ENCODE measurements at places on chromosomes 12 and 14. TPM values are rescaled to one million over a fixed set of nuclear protein-coding genes. Genes with fewer than 3 reads are reported as not detected.

DNA sequence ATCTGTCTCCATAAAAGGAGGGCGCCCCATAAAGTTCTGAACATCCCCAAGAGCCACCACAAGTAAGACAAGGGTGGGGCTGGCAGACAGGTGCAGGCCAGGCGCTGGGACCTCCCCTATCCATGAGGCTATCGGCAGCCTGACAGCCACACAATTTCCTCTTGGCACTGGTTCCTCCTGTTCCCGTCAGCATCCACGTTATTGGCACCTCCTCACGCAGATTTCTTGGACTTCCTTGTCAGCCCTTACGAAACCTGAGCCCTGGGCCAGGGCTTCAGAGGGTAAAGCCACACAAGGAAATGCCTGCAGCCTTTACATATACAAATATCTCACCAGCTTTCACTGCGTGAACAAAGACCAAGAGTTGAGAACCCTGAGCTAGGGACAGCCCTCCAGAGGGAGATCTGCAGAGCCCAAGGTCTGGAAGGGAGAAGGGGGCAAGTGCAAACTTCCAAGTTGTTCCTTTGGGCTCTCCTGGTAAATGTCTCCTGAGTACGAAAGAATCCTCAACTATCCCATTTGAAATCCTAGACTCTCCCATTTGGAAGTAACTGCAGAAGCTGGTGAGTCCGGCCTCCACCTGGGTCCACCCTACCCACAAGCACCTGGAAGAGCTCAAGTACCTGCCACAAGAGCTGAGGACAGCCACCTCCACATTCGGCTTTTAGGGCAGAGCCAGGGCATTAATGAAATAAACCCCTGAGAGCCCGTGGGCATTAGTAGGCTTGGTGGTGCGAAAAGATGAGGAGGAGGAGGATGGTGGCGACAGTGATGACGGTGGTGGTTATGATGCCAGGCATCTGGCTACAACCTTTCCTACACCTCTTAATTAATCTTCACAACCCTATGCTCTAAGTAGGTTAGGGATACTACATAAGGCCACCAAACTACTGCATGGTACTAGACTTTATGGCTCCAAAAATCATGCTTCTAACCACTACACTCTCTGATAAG lies 5.5 kb upstream of the TC2N start:
- DNase-seq, result peak; percentile 92
- H3K27me3 ChIP-seq, result no peaks in the 10 kb centered on the region
- no peaks in the 10 kb centered on the region for H3K36me3 ChIP-seq
- peaks cover 19% of the 10 kb centered on the region for H3K4me1 ChIP-seq
- no peak overlapping the region for H3K4me3 ChIP-seq

DNA sequence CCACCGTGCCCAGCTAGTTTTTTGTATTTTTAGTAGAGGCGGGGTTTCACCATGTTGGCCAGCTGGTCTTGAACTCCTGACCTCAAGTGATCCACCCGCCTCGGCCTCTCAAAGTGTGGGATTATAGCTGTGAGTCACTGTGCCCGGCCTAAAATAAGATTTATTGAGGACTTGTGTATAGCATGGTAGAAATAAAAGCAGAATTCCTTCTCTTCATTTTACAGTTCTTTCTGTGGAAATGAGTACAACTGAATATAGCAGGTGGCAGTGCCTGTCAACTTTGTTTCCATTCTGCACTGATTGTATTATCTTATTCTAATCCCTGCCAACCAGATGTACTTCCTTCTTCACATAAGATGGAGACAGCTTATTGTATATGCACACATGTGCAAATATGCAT lies 41.0 kb downstream of the DIP2B start:
- DNase-seq, result no peak
- no peak overlapping the region for H3K4me3 ChIP-seq
- H3K27me3 ChIP-seq, result no peaks in the 10 kb centered on the region
- H3K27ac ChIP-seq, result no peak overlapping the region

GRCh38 chr12:75779891-75780496 lies 251.6 kb downstream of the PHLDA1 start:
- H3K4me3 ChIP-seq, result no peak overlapping the region
- no peaks in the 10 kb centered on the region for H3K27me3 ChIP-seq
- no peaks in the 10 kb centered on the region for H3K36me3 ChIP-seq
- H3K4me1 ChIP-seq, result no peaks in the 10 kb centered on the region
- DNase-seq, result no peak

GRCh38 chr14:39212693-39213092 lies 21.0 kb upstream of the MIA2 start:
- H3K27ac ChIP-seq, result no peak overlapping the region
- H3K4me1 ChIP-seq, result no peaks in the 10 kb centered on the region
- DNase-seq, result no peak
- H3K36me3 ChIP-seq, result no peaks in the 10 kb centered on the region
- H3K27me3 ChIP-seq, result no peaks in the 10 kb centered on the region

DNA sequence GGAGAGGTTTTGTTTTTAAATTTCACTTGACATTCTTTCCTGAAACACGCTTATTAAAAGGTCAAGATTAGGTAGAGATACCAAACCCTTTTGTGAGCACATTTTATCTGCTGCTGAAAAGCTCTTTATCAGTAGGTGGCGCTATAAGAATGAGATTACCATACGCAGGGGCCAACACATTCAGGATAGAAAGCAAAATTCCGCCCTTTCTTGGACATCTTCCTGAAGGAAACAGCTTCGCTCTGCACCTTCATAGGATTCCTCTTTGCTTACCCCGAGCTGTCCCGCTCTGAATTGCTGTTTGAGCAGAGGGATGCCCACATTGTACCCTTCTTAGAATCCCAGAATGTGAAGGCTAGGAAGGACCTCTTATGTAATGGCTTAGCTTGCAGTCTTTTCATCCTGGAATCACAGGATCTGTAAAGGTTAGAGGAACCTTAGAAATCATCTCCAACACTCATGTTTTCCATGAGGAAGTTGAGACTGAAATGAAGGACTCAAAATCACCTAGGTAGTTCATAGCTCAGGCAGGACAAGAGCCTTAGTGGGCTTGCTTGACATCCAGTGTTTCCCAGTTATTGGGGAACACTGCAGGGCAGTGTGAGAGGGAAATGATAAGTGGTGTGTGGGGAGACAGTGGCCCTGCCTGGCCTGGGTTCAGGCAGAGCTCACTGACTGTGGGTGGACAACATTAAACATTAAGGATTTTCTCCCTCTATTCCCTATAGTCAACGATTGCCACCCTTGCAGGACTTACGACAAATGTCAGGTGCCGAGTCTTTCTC lies 38.7 kb upstream of the CRY1 start:
- no peaks in the 10 kb centered on the region for H3K4me1 ChIP-seq
- peak; percentile 18 for DNase-seq
- H3K27ac ChIP-seq, result no peak overlapping the region
- no peak overlapping the region for H3K4me3 ChIP-seq
- H3K27me3 ChIP-seq, result no peaks in the 10 kb centered on the region
- H3K36me3 ChIP-seq, result no peaks in the 10 kb centered on the region

DNA sequence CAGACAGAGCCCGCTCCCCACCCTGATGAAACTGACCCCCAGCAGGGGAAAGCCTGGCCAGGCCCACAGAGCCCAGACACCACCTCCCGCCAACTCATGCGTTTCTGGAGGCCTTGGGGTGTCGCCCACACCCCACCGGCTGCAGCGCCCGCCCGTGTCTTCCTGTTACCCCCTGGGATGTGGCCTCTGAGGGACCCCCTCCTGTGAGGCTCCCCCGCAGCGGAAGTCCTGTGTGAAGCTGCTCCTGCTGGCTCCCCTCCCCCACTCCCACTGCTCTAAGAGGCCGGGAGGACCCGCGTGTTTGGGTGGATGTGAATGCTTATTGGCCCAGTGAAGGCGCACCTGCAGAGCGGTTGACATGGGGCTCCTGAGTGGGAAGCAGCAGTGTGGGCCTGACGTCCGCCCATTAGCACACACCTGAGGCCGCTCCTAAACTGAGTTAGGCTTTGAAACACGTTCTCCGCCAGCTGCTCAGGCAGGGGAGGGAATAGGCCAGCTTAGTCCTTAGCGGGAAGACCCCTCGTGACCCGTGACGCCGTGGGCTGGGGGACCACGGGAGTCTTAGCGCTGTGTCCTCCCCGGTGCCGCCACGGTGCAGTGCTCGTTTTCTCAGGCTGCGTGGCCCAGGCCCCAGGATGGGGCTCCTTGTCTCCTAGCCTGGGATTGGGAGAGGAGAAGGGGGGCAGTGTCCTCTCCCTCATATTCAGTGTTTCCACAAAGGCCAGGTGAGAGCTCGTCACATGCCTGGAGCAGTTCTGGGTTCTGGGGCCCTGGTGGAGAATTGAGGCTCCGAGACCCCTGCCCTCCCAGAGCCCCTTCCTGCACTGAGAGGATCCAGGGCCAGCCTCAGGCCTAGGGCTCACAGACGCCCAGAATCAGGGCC lies 323.4 kb upstream of the SFSWAP start:
- no peaks in the 10 kb centered on the region for H3K4me1 ChIP-seq
- H3K36me3 ChIP-seq, result no peaks in the 10 kb centered on the region
- no peaks in the 10 kb centered on the region for H3K27me3 ChIP-seq
- no peak for DNase-seq
- H3K27ac ChIP-seq, result no peak overlapping the region

GRCh38 chr12:2884810-2885209 lies 5.9 kb upstream of the TULP3 start:
- H3K4me3 ChIP-seq, result no peak overlapping the region
- no peaks in the 10 kb centered on the region for H3K27me3 ChIP-seq
- DNase-seq, result no peak
- no peaks in the 10 kb centered on the region for H3K36me3 ChIP-seq
- H3K27ac ChIP-seq, result no peak overlapping the region
- no peaks in the 10 kb centered on the region for H3K4me1 ChIP-seq

DNA sequence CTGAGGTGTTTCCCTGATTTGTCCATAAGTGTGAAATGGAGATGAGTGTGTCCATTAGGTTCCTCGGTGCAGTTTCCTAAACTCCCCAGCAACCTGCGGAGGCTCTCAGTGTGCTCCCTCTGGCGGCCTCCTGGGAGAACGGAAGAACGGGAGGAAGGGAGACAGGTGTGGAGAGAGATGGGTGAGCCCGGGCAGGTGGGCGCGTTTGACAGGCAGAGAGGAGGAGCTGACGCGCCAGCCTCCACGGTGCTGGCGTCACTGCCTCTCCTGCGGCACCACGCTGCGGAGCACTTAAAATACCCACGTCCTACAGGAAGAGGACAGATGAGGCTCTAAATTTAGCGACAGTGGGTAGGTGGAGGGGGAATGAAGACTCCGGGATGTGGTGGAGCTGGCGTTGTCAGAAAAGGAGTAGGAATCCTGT lies 26.8 kb upstream of the PEX5 start:
- peak overlapping the region; percentile 54 for H3K4me3 ChIP-seq
- no peak for DNase-seq
- H3K36me3 ChIP-seq, result no peaks in the 10 kb centered on the region
- no peaks in the 10 kb centered on the region for H3K27me3 ChIP-seq
- no peak overlapping the region for H3K27ac ChIP-seq

DNA sequence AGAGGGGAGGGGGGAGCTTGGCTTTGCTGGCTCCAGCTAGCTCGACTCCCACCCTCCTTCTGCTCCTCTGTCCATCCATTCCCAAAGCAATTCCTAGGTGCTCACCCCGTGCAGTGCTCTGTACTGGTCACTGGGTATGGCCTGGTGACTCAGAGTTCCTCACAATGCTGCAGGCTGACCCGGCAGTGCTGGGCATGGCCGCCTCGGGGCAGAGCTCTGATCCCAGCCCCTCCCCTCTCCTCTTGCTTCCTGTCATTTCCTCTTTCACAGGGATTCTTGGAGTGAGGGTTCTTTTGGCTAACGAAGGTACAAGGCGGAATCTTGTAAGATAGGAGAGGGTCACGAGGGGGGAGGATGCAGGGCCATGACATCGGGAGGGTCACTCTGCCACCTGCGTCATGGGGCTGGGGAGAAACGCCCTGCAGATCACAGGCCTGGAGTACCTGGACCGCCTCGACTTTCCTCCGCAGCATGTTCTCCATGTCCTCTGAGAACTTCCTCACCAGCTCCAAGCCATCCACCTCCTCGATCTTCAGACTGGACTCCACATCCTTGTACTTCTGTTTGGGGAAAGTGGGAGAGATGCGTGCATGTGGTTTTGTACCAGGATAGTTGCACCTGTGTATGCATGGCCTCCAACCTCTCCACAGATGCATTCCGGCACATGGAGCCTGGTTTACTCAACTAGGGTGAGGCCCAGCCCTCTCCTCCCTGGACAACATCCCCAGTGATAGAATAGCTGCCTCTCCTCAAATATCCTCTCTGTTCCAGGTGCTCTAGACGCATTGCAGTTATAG lies 5.7 kb downstream of the CACNA2D4 start:
- no peak overlapping the region for H3K27ac ChIP-seq
- H3K4me3 ChIP-seq, result no peak overlapping the region
- peak; percentile 13 for DNase-seq
- H3K4me1 ChIP-seq, result no peaks in the 10 kb centered on the region

The BBOF1 gene
- total RNA-seq, result 10.6 TPM

GRCh38 chr14:93033983-93034670 lies 81.6 kb downstream of the ITPK1 start:
- H3K4me3 ChIP-seq, result no peak overlapping the region
- DNase-seq, result no peak
- no peaks in the 10 kb centered on the region for H3K36me3 ChIP-seq
- H3K4me1 ChIP-seq, result peaks cover 13% of the 10 kb centered on the region
- no peak overlapping the region for H3K27ac ChIP-seq
- no peaks in the 10 kb centered on the region for H3K27me3 ChIP-seq

GRCh38 chr12:99151744-99152143 lies 495.8 kb upstream of the GARIN6 start:
- H3K36me3 ChIP-seq, result no peaks in the 10 kb centered on the region
- H3K27me3 ChIP-seq, result no peaks in the 10 kb centered on the region
- H3K4me3 ChIP-seq, result no peak overlapping the region
- no peaks in the 10 kb centered on the region for H3K4me1 ChIP-seq
- no peak overlapping the region for H3K27ac ChIP-seq

DNA sequence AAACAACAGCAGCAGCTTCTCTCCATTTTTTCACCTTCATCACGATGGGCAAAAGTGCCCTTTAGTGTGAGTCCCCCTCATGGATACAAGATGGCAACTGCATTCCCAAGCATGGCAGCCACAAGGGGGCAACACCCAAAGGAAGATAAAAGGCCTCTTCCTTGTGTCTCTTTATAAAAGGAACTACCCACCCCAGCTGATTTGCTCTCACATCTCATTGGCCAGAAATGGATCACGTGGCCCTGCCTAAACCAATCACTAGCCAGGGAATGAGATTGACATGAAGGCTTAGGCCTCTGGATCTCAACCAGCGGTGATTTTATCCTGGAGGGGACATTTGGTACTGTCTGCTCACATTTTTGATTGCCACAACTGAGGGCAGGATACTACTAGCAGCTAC lies 21.9 kb upstream of the IFT81 start:
- H3K4me3 ChIP-seq, result no peak overlapping the region
- no peaks in the 10 kb centered on the region for H3K36me3 ChIP-seq
- no peak overlapping the region for H3K27ac ChIP-seq
- H3K27me3 ChIP-seq, result no peaks in the 10 kb centered on the region
- DNase-seq, result no peak

The MOAP1 gene
- 35.9 TPM for total RNA-seq

The MYO1H gene
- total RNA-seq, result under 0.01 TPM

GRCh38 chr14:94747739-94748138 lies 22.2 kb downstream of the GSC start:
- H3K27me3 ChIP-seq, result no peaks in the 10 kb centered on the region
- H3K4me3 ChIP-seq, result no peak overlapping the region
- H3K4me1 ChIP-seq, result no peaks in the 10 kb centered on the region
- no peak overlapping the region for H3K27ac ChIP-seq

The ANKS1B gene
- total RNA-seq, result 16.6 TPM

GRCh38 chr12:130932061-130932930 lies 21.4 kb upstream of the ADGRD1 start:
- no peak overlapping the region for H3K4me3 ChIP-seq
- DNase-seq, result no peak
- no peaks in the 10 kb centered on the region for H3K27me3 ChIP-seq
- H3K27ac ChIP-seq, result no peak overlapping the region
- H3K36me3 ChIP-seq, result no peaks in the 10 kb centered on the region

The SMCO2 gene
- not detected for total RNA-seq

The C1RL gene
- 80.6 TPM for total RNA-seq

Data from breast epithelium (tissue), 4 donors.